PC-3 (cell line): ENCODE measurements at places on chromosomes 12 and 14. TPM values are rescaled to one million over a fixed set of nuclear protein-coding genes. Genes with fewer than 3 reads are reported as not detected.
A peak's percentile ranks its signal among the peaks of the same experiment; 100 is the strongest.

- DNase-seq = no peak
Measured at GRCh38 chr12:58897969-58898368, 22.3 kb downstream of the LRIG3 start.

GRCh38 chr12:106588771-106589170 is 6.0 kb downstream of the RFX4 start:
- DNase-seq = no peak

DNA sequence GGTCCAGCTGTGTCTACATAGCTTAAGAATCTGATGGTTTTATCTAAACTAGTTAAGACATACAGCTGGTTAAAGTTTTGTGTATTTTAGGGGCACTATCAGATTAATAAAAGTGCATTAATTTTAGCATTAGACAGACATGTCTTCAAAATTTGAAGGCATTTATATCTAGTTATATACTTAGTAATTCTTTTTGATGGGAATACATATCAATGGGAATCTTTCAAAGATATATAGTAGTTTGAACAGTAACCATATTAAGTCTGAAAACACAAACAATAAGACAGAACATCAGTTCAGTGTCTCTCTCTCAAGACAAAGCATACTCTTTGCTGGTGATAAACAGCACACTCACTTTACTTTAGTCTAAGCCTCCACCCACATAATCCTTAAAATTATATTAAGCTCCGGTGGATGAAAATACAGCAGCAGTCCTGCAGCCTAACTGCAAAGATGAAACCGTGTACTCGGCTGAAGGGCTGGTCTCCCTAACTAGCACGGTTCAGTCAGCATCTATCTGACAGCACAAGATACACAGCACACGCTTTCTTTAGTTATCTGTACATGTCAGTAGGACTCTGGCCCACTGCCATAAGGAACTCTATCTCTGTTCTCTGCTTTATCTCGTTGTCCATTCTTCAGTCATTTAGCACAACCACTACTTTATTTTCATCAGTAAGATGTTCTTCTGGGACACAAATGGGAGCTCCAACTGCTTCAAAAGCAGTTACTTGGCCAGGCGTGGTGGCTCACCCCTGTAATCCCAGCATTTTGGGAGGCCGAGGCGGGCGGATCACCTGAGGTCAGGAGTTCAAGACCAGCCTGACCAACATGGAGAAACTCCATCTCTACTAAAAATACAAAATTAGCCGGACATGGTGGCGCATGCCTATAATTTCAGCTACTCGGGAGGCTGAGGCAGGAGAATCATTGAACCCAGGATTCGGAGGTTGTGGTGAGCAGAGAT is 80.5 kb downstream of the MED13L start:
- DNase-seq = no peak

DNA sequence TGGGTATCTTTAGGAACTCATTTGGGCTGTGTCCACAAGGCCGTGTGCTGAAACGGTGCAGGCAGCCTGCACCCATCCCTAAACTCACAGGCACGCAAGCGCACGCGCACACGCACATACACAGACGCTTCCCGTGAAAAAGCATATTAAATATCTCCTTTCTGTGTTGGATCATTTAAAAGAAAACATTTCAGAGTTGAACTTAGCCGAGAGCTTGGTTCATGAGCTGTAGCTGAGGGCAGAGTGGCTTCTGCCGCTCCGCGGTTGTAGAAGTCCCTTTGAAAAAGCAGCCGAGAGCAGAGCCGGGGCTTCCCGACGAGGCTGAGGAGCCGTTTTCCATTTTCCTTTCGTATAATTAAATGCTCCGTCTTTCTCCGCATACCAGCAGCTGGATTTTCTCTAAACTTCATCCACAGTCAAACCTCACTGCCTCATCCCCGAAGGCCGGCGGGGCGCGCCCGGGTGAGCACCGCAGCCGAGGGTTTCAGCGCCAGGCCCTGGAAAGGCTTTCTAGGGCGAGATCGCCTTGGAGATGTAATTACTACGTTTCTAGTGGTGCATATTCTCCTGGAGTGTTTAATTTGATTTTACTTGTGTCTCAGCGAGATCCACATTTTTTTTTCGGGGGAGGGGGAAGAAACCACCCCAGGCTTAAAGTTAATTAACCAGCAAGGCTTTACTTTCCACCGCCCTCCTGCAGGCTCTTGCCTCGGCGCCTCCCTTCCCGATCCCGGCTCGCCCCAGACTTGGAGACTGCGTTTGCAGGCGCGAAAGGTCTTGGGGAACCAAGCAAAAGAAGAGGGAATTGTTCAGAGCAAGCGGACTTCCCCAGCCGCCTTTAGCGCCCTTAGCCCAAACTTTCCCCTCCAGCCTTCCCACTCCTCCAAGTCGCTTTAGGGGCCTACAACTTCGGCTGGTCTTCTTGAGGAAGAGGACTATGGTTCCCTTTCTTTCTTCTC is 3.0 kb upstream of the HOXC13 start:
- no peak for DNase-seq

DNA sequence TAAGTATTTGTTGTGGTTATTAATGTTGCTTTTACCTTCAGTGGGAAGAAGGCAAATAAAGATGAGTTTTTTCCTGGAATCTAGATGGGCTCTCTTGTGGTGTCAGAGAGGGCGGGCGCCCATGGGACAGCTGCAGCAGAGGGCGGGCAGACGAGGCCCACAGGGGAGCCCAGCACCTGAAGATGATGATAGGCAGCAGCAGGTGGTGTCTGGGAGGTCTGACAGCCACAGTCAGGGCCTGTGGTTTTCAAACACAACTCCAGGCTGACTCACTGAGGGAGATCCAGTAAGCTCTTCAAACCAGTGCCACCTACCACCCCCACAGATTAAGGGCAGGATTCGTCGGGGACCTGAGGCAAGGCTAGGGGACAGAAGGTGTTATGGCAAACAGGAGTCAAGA is 42.8 kb downstream of the NKX2-1 start:
- peak; percentile 43 for DNase-seq

DNA sequence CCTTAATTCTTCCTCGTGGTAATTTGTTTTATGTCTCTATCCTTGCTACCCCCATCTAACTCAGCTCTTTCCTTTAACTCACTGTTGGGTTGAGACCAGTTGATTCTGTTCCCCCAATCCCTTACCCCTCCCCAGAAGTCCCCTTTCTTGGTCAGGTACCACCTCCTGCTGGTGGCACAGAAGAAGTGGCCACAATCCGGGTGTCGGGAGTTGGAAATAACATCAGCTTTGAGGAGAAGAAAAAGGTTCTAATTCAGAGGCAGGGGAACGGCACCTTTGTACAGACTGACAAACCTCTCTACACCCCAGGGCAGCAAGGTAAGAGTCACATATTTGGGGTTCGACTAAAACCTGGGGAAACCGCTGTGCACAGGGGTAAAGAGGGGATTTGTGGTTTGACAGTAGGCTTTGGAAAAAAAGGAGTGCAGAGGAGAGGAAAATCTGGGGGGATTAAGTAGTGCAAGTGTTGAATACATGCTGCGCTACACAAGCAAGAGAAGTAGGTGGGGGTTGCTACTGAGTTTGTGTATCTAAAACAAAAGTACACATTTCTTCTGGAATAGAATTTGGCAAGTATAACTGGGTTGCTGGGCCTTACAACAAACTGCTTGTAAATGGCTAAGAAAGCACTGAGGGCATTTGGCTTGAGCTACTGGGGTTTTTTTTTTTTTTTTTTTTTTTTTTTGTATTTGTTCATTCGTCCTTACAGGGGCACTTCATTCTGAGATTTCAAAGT is 1.3 kb downstream of the A2ML1 start:
- DNase-seq = no peak

- no peak for DNase-seq
Measured at GRCh38 chr12:34377243-34378035, 355.1 kb downstream of the ALG10 start.

DNA sequence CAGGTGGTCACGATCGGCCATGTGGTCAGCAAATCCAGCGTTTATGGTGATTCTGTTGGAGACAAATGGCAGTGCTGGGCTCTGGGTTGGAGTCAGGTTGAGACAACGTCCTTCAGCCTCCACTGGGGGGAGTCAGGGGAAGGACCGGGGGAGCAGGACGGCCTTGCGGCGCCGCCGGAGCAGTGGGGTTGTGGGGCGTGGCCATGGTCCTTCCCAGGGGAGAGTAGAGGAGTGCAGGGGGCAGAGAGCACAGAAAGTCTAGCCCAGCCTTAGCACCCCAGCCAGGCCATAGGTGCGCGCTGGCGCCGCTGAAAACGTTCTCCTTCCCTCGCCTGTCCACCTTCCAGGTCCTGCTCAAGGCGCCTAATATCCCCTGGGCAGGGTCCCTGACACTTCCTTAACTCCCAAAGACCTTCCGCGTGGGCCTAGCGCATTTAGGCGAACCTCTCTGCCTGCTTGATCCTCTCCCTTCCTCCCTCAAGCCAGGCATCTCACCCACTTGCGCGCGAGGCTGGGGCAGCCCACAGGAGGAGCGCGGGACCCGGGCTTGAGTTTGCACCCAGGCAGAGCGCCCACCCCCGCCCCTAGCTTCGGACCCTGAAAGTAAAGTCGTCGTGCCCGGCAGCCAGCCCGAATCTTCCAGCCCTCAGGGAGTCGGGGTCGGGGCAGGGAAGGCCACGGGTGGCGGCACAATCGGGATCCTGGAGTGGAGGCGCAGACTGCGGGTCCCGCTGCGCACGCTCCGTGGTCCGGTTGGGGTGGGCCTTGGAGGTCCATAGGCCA is 3.1 kb upstream of the KIF26A start:
- peak; percentile 29 for DNase-seq

DNA sequence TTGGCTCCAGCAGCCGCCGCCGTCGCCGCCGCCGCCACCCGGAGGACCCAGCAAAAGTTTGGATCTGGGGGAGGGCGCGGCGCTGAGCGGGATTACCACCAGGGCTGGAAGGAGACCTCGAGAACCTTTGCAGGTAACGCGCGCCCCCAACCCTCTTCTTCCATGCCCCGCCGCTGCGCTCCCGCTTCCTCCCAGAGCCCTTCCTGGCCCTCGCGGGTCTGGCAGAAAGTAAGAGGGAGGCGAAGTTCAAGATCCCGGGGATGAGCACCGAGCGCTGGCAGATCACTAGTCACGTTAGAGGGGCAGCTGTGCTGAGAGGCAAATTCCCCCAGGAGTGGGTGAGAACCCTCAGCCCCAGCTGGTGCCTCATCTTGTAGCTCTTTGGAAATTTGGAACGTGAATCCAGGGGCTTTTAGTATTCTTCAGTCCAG is 3.9 kb downstream of the FLRT2 start:
- DNase-seq = no peak

DNA sequence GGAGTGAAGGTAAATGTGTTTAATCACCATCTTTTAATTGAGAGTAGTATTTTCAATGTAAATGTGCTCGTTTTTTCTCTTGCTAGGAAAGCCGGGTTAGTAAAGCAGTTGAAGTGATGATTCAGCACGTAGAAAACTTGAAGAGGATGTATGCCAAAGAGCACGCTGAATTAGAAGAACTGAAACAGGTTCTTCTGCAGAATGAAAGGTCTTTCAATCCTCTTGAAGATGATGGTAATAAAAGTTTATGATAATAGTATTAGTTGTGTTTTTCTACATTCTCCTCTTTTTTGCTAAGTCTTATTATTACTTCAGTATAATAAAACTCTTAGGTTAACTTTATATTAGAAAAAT is 93.9 kb downstream of the DNAI7 start:
- DNase-seq = no peak

DNA sequence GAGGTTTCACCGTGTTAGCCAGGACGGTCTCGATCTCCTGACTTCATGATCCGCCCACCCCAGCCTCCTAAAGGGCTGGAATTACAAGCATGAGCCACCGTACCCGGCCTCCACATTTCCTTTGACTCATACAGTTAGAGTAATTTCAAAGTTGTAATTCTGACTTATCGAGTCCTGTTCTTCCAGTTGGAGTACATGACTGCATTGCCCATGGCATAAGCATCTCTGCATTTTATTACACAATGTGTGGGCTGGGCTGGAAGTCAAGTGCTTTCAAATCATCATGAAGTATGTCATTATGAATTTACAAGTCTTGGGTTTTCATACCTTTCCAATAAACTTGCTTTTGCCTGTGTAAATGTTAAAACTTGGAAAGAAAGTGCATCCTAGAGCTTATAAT is 1295.7 kb upstream of the FLRT2 start:
- DNase-seq = peak; percentile 63

The SLCO1A2 gene
- total RNA-seq = not detected in 2 replicates

The AICDA gene
- not detected in 2 replicates for total RNA-seq
